Mammary epithelial cell (primary cell): ENCODE measurements at places on chromosomes 2 and 18.

- no peak for DNase-seq
These were observed 66.6 kb downstream of the MYL12B start for GRCh38 chr18:3328532-3328931.

- DNase-seq: no peak
These were observed 136.4 kb upstream of the COPS8 start for GRCh38 chr2:236949089-236949905.

DNA sequence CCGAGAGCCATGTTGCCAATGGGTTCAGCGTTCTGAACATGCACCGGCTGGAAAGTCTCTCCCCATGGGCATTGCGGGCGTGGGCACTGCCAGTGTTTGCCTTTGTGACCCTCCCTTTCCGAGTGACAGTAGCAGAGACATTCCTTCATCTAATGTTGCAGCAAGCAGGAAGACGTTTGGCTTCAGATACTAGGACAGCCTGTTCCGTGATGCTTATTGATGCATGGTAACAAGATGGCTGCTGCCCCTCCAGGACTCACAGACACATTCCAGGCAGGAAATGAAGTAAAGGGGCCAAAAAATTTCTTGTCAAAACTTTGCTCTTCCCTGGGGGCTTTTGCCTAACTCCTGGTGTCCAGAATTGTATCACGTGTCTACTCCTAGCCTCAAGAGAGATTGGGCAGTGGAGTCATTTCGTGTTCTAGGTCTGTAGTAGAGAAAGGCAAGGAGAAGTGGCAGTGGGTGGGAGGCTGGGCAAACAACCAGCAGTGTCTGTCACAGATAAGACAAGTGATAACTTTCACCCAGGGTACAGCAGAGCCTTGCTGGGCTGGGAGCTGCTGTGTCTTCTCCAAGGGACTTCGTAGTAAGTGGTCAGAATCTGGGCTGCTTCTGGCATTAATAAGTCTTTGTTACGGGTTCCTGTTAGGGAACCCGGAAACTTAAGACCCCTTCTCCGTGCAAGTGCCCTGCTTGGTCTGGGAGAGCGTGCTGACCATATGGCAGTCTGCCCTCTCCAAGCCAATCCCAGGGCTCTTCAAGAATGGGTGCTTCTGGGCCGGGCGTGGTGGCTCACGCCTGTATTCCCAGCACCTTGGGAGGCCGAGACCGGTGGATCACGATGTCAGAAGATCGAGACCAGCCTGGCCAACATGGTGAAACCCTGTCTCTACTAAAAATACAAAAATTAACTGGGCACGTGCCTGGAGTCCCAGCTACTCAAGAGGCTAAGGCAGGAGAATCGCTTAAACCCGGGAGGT lies 93.5 kb downstream of the TFCP2L1 start:
- DNase-seq: no peak

GRCh38 chr2:174662859-174663258 lies 65.3 kb upstream of the WIPF1 start:
- no peak for DNase-seq

GRCh38 chr2:179703702-179704101 lies 157.7 kb downstream of the ZNF385B start:
- no peak for DNase-seq

DNA sequence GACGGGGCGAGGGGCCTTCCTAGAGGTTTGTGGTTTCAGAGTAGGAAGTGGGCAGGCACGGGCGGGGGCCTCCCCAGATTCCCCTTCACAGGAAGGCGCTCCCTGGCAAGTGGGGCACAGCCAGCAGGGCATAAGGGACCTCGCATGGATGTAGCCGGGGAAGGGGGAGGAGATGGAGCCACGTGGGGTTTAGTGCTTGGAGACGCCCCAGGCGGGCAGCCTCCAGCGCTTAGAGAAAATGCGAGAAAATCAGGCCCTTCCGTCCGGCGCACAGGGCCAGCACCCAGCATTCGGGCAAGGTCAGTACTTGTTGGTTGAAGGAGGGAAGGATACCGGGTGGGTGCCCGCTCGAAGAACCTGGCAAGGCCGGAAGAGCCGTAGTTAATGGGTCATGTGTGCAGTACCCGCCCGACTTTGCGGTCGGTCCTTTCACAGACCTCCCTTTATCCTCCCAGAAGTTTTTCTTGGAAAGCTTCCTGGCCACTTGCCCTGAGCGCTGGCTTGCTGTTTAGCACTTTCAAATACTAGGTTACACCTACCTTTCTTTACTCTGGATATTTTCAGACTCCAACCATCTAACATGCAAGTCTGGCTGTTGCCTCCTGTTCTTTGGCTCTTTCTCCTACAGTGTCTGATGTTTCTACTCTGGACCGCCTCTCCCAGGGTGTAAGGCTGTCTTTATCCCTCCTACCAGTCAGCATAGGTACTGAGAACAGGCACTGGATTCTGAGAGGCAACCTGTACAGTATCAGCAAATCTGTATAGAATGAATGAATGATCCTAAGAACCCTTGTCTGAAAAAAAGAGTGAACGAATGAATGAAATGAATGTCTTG lies 78.1 kb downstream of the CIB4 start:
- peak; percentile 85 for DNase-seq

GRCh38 chr2:175372704-175373701 lies 191.5 kb upstream of the ATP5MC3 start:
- no peak for DNase-seq

GRCh38 chr2:61770746-61771145 lies 83.1 kb downstream of the FAM161A start:
- peak; percentile 73 for DNase-seq

GRCh38 chr18:45856531-45856930 lies 31.1 kb downstream of the SIGLEC15 start:
- no peak for DNase-seq

- DNase-seq: no peak
These were observed 145.4 kb upstream of the RNF152 start for GRCh38 chr18:62037989-62038778.

DNA sequence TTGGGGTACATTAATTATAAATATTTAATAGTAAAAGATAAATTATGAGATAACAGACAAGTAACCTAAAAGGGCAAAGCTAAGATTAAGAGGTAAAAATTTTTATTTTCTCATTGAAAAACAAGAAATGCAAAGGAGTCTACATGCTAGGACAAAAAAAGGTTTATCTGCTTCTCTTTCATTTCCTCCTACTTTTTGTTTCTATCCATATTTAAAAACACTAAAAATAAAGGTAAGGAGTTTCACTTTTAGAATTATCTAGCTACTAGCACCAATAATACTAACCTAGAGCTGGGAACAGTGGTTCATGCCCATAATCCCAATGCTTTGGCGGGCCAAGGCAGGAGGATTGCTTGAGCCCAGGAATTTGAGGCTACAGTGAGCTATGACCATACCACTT lies 1551.7 kb upstream of the SLC39A10 start:
- DNase-seq: no peak

GRCh38 chr2:111157798-111158197 lies 37.1 kb downstream of the BCL2L11 start:
- DNase-seq: no peak

DNA sequence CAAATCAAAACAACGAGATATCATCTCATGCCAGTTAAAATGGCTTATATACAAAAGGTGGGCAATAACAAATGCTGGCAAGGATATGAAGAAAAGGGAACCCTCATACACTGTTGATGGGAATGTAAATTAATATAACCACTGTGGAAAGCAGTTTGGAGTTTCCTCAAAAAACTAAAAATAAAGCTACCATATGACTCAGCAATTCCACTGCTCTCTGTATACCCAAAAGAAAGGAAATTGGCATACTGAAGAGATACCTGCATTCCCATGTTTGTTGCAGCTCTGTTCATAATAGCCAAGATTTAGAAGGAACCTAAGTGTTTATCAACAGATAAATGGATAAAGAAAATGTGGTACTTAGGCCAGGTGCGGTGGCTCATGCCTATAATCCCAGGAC lies 124.8 kb downstream of the MSTN start:
- DNase-seq: no peak
